NCI-H1092 treated with DMSO at 0.1 percent for 48 hours (cell line): ENCODE measurements at places on chromosomes 2 and 18.

- peak; percentile 3 for DNase-seq
These were observed 128.5 kb downstream of the RAPGEF4 start for GRCh38 chr2:172864182-172864581.

GRCh38 chr18:35106845-35107148, 65.6 kb downstream of the MAPRE2 start:
- DNase-seq: no peak

DNA sequence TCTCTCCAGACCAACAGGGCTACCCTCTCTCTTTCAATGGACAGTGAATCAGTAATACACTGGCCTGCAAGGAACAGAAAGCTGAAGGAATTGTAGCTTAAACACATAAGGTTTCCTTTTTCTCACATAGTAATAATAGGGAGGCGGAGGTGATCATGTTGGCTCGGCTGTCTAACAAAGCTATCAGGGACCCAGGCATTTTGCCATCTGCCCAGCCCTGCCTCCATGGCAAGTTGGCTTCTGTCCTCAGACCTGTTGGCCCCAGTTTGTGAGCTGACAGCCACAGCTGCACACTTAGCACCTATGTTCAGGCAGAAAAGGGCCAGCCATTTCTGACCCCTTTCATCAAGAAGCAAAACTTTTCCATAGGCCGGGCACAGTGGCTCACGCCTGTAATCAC, 2.0 kb upstream of the CHRNG start:
- DNase-seq: no peak

- no peak for DNase-seq
These were observed 9.3 kb upstream of the TSN start for GRCh38 chr2:121746071-121746578.

DNA sequence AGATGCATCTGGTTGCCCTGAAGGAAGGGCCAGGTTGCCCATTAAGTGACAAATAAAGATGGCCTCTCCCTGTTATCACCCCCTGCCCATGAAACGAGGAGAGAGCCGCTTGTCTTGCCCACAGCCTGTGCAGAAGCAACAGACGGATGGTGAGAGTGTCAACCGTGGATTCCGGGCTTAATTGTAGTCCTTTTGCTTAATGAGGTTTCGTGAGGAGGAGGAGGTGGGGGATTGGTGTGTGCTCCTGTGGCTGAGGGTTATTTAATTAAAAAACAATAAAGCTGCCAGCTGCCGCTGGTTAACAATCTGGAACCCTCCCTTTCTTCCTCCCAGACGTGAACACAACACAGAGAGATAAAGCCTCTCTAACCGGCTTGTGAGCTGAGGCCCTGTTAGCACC, 188.0 kb upstream of the PARD3B start:
- DNase-seq: no peak

DNA sequence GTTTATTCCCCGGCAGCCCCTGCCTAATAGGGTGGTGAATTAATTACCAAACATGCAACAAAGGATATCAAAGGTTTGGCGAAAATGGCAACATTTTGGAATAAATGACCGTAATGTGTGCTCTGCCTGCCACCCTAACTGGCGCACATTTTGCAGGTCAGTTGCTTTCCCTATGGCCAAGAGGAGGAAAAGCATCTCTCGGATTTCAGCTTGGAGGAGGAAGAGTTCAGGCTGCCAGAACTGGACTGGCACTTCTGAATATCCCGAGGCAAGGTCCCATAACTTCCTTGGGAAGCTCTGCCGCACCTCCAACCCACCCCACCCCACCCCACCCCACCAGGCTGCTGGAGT, 37.1 kb downstream of the SLC25A52 start:
- DNase-seq: no peak

DNA sequence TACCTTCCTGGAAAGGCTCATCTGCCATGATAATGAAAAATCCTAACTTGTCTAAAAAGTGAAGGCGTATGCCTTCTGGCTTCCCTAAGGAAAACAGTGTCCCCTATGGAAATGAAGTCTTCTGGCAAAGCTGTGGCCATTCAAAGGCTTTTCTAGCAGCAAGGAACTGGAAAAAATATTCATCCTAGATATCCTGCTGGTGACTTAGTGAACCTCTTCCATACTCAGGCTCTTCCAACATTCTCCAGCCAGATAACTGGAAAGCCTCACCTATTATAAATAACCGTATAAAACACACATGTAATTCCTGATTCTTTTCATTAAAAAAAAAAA, 84.7 kb downstream of the RBMS1 start:
- DNase-seq: no peak

DNA sequence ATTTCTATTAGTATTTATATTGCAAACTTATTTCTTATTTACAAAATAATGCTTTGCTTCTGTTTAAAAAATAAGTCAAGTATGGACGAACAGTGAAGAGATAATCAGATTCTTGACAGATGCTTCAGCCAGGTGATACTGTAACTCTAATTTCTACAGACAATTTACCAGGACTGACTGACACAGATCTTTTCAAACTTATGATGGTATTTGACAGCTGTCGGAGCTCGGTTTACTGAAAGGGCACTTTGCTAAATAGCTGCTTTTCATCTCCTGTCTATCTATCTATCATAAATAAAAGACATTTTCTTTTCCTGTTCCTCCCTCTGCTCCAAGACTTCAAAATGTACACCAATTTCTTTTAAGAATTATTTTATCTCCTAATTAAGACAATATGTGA, 422.5 kb upstream of the SLC8A1 start:
- DNase-seq: no peak

- no peak for DNase-seq
These were observed 46.5 kb downstream of the FARSB start for GRCh38 chr2:222609381-222609780.

DNA sequence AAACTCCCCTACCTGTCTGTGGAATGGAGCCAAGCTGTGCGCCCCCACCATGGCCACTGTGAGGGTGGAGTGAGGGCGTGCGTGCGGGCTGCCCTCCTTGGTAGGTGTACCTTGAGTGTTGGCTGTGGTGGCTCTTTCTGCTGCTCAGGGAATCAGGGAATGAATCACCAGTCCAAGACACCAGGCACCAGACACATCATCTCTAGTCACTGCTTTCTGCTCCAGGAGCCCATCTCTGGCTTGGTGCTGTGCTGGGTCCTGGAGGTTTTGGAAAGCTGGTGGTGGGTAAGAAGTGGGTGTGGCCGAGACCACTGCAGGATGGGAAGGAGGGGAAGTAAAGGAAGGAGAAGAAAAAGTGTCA, 209.9 kb downstream of the SEPTIN10 start:
- no peak for DNase-seq

DNA sequence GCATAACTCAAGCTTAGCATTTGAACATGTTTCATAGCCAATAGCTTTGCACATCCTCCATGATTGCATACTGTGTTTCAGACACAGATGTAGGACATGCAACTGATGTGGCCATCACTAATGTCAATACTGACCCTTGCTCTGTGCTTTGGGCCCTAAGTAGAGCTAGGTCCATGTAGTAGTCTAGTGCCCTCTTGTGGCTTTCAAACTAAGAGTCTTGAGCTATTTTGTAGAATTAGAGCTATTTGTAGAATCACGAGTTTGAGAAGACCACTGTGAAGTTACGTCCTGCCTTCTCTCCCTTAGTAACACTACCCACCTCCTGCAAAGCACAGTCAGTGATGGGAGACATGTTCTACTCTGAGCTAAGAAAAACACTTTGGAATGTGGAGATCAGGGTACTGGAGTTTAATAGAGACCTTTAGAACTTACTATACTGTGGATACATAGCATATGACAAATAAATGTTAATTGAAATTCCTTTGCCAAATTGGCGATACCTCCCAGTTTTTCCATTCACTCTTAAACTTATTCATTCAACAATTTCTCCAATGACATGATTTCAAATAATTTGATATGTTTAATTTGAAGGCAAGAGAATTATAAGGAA, 306.5 kb upstream of the TNP1 start:
- peak; percentile 69 for DNase-seq

DNA sequence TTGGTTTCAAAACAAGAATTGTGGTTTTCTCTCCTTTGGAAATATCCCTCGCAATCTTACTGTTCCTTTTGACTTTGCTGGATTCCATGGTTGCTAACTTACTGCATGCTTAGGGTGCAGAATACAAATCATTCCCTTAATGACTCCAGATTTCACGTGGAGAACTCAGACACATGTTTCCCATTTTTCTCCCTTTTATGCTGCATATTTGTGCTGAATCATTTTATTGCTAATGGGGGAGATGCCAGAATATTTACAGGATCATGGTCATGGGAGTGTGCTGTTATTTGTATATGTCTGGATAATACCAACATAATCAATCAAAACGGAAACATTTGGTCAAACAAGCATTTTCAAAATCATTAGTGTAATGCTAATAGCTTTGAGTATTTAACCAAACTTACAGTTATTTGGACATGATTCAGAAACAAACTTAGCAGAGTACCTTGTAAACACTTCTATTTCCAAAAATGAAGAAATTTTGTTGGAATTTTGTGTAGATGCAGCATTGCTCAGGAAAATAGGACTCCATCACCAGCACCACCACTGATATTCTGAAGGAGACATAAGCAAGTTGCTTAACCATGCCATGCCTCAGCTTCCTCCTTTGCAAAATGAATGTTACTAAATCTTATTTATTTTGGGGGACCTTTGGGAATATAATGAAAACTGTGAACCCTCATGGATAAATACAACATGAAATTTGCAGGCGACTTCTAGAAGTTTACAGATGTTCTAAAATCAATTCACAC, 122.5 kb upstream of the RND3 start:
- DNase-seq: no peak

GRCh38 chr18:9855681-9856080, 30.1 kb upstream of the TXNDC2 start:
- no peak for DNase-seq

GRCh38 chr2:124476291-124476690, 451.2 kb downstream of the CNTNAP5 start:
- DNase-seq: no peak

DNA sequence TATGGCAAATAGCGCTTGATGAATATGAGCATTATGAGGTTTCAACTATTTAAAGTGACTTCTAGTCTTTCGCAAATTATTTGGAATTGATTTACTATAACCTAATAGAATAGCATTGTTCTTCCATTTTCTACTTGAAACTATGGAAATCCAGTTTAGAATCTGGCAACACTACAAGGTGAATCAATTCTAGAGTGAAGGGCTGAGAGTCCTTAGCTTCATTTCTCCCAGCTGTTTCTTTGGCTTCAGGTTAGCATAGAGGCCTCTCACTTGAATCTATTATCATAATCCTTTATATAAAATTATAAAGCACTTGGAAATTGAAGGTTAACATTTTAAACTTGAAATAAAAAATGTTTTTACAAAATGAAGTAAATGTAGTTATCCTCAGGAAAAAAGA, 318.8 kb downstream of the CCDC85A start:
- DNase-seq: no peak

GRCh38 chr2:167504695-167505094, 616.4 kb downstream of the XIRP2 start:
- no peak for DNase-seq

DNA sequence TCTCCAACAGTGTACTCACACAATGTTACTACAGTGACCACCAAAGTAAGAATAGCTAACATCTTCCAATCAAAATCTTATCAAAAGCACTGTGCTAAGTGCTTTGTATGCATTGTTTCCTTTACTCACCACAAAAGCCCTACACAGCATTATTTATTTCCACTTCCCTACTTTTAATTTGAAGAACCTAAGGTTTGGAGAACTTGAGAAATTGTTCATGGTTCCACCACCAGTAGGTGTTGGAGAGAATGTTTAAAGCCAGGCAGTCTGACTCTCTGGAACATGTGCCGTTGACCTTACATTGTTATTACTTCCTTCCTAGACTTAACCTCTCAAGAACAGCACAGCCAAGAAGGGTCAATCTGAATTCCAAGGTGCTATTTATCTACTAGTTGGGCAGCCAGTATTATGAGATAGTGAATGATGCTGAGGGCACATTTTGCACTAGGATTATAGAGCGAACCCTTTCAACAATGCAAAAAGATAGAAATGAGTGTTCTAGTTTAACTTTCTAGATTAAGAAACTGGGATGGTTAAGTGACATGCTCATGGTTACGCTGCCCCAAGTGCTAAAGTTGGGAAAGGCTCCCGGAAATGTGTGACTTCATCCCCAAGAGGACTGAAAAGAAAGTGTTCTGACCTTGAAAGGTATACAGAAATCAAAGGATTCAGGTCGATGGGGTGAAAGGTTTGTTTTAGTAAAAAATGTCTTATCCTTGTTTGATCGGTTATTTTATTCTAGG, 55.2 kb upstream of the FAM136A start:
- no peak for DNase-seq

GRCh38 chr2:132400901-132401240, 15.7 kb upstream of the GPR39 start:
- DNase-seq: no peak

GRCh38 chr2:210503001-210503623, 26.6 kb upstream of the LANCL1 start:
- peak; percentile 50 for DNase-seq

DNA sequence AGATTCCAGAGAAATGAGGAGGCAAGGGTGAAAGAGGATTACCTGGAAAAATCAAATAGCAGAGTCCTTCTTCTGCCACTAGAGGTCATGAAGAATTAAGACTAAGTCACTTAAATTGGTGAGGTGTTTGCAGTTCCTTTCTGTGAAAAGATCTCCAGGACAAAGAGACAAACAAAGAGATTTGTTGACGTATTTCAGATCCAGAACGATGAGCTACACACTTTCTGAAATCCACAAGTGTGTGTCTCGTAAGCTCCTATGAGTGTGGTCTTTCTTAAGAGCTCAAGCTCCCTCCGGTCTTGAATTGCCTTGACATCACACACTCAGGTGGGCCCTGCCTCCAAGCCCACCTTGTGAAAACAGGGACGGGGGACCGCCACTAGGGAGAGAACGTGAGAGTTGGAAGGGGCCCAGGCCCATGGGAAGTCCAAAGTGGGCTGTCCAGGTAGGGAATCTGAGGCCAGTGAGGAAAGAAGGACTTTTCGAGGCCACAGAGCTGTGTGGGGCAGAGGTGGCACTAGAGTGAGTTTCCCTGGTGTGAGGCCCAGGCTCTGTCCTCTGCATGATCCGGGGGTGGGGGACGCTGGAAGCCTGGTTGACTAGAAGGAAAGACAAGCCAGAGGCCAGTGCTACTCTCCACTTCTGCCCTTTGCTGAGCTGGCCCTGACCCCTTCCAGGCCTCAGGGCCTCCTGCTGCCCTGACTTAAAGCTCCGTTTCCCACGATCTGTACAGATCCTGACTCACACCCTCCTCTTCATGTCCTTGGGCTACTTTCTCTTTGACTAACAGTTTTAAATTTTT, 168.1 kb upstream of the NCK2 start:
- DNase-seq: peak; percentile 27

GRCh38 chr18:39653221-39653620, 2087.6 kb upstream of the CELF4 start:
- no peak for DNase-seq

DNA sequence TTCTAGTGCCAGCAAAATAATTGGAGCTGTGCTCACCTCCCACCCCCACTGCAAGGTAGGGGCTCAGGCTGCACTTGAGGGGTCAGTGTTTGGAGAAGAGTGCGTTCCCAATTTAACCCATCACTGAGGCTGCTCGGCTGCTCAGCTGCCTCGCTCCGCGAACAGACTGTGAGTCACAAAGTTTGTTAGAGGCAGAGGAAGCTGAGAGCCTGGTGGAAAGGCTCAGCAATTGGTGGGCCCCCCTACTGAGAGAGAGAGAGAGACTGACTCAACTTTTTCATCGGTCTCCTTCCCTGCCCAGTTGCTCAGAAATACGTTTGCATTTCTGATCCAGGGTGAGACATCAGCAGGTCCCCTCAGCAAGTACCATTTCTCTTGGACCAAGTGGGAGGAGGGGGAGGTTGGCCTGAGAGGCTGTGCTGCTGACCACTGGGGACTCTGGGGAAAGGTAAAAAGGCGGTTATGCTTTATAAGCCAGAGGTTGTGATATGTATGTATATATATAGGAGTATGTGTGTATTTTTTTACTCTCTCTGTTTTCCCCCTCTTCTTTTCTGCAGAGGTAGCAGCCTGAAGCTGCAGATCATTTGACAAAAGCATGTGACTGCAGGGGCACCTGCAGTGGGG, 1.5 kb downstream of the EFR3B start:
- DNase-seq: no peak
